ENCODE measurements at places on chromosomes 13 and 19.

- DNase-seq = no peak
Observed at GRCh38 chr19:8216357-8216756, 7.2 kb downstream of the CERS4 start.

GRCh38 chr13:40662866-40663265 lies 3.6 kb downstream of the FOXO1 start:
- no peak for DNase-seq

DNA sequence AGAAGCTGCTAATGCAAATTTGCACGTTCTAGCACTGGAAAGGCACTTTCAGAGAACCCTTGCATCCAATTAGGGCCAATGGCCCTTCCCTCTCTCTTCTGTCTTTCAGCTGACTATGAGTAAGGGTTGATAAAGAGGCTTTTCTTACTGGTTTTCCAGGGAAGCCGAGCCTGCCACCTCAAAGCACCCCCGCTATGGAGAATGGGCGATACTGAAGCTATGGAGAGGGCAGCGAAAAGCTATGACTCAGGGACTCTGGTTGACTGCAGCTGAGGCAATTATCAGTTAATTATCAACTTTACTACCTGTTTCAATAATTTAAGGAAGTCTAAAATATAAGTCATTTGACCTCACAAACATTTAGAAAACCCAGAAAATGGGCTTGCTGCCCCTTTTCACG lies 115.8 kb downstream of the TRPC4 start:
- DNase-seq = no peak

GRCh38 chr13:113670541-113670940 lies 3.5 kb downstream of the GRK1 start:
- no peak for DNase-seq

- no peak for DNase-seq
Observed at GRCh38 chr19:47111006-47111621, 2.5 kb downstream of the ZC3H4 start.

- no peak for DNase-seq
Observed at GRCh38 chr19:45218426-45218825, 26.8 kb downstream of the EXOC3L2 start.

DNA sequence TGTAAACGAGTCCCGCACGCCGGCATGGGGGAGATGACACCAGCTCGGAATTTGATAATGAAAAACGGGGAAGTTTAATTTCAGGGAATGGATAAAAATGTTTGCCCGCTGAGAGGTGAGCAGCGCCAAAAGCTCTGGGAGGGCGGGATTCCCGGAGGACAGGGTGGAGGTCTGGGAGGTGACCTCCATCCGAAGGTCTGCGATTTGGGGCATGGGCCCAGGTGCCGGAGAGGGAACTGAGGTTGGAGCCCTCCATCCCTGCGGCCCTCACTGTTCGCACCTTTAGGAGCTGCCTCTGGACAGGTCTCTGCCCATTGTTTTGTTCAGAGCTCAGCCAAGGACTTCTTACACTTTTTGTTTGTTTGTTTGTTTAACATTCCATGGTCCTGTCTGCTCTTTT lies 129.8 kb downstream of the URI1 start:
- no peak for DNase-seq

DNA sequence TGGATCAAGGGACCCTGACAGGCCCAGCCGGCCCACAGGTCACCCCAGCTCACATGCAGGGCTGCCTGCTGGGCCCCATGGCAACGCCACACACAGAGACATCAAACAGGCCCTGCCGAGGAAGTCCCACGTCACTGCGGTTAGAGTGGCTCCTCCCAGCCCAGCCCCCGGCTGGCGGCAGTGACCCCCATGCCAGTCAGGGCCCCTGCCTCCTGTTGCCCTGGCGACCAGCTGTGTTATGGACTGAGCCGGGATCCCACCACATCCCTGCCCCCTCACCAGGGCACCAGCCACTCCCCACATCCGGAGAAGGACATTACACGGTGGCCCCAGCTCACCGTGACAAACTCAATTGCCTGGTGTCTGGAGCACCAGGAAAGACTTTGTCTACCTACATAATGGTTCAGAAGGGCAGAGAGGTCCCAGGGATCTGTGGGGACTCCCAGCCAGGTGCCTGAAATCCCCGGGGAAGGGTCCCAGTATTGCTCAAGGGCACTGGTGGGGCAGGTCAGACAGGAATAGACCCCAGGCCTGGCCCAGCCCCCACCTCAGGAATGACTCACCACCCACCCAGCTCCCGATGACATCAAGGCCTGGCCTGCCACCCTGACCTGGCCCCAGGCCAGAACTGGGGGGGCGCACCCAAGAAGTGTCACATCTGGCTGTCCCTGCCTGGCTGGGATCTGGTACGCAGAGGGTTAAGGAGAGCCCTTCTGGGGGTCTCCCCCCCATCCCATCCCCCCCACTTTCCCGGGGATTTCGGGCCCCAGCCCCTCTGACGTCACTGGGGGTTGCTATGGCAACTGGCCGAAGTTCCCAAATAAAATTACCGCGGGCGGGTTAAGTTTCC lies 30.2 kb upstream of the NANOS3 start:
- DNase-seq = peak; percentile 88

GRCh38 chr19:9065457-9066014 lies 21.3 kb upstream of the OR1M1 start:
- no peak for DNase-seq

DNA sequence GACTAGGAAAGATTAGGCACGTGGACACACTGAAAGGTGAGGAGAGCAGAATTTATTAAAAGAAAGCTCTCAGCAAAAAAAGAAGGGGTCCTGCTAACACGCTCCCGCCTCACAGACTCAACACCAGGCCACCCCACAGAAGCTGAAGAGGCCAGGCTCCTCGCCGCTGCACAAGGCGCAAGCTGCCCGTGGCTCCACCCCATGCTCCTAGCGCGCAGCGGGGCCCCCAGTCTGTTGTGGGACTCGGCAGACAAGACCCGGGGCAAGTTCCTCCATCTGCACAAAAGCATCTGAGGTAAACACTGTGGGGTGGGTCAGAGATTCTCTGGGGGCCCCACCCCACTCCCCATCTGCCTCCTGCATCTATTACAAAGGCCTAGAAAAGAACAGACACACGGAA lies 1462.4 kb downstream of the EFNB2 start:
- DNase-seq = no peak

- no peak for DNase-seq
Observed at GRCh38 chr19:45913874-45914830, at the start of gene NANOS2. NANOS2 (minus strand) TSS chr19:45914778; CDS start chr19:45914693, 85 bp downstream.

DNA sequence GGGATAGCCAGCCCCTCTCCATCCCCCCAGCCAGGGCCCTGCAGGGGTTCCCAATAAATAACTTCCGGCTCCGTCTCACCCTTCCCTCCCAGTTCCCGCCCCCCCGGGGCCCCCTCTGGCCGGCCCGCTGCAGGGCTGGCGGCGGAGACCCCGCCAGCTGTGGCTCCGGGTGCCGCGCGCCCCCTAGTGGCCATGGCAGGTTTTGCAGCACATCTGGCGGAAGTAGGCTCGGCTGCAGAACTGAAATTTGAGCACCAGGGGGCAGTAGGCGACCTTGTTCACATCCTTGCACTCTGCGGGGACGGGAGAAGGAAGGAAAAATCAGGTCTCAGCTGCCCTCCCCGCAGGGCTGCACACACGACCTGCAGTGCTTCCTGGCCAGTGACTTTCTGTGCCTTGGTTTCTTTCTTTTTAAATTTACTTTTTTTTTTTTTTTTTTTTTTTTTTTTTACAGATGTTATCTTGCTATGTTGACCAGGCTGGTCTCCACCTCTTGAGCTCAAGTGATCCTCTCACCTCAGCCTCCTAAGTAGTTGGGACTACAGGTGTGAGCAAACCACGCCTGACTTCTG lies 3.6 kb upstream of the MYO1F start:
- DNase-seq = peak; percentile 78

GRCh38 chr13:56670563-56670962 lies 470.2 kb upstream of the PRR20A start:
- no peak for DNase-seq

DNA sequence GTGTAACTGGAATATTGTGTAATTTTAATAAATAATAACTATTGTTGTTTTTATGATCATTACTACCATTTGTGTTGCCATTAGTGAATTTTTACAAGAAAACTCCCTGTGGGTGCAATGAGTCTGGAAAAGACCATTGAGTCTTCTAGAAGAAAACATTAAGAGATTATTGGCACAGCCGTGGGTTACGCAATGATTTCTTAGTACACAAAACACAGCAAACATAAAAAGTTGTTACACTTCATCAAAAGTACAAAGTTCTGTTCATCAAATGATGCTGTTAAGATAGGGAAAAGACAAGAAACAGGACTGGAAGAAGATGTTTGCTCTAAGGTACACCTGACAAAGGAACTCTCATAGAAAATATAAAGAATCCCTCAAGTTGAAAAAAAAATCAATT lies 41.6 kb downstream of the ZNF331 start:
- no peak for DNase-seq

DNA sequence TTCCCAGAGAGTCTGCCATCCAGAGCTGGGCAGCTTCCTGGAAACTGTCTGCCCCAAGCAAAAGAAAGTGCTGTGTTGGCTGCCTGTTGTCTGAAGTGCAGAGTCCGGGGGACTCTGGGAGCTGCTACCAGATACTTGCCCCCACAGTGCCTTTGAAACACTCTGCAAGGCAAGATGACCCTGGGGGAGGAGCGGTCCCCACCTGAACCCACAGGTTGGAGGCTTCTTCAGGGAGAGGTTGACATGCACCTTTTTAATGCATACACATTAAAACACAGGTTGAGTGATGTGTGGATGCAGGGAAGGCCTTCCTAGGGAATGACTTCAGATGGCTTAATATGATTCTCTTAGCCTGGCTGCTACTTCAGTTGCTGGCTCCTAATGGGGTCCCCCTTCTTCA lies 479.5 kb downstream of the ZNF536 start:
- DNase-seq = no peak

DNA sequence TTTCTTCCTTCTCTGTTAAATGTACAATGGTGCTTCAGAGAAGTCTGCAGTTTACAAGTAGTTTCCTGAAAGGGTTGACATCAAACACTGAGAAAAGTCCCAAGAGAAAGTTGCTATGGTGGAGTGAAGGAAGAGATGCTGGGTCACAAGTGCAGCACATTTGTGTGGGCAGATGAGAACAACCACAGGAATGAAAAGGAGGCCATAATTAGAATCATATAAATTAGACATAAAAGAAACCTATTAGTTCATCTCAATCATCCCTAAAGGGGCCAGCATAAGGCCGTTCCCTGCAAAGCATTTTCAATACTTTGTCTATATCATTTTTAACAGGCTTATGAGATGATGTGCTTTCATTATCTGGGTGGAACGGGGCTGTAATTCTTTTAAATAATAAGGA lies 359.2 kb downstream of the IRS2 start:
- no peak for DNase-seq

- DNase-seq = peak; percentile 43
Observed at GRCh38 chr19:1862424-1863327, 703 bp downstream of the KLF16 start.

GRCh38 chr19:41926028-41926762 lies 2.1 kb downstream of the ERFL start:
- no peak for DNase-seq

DNA sequence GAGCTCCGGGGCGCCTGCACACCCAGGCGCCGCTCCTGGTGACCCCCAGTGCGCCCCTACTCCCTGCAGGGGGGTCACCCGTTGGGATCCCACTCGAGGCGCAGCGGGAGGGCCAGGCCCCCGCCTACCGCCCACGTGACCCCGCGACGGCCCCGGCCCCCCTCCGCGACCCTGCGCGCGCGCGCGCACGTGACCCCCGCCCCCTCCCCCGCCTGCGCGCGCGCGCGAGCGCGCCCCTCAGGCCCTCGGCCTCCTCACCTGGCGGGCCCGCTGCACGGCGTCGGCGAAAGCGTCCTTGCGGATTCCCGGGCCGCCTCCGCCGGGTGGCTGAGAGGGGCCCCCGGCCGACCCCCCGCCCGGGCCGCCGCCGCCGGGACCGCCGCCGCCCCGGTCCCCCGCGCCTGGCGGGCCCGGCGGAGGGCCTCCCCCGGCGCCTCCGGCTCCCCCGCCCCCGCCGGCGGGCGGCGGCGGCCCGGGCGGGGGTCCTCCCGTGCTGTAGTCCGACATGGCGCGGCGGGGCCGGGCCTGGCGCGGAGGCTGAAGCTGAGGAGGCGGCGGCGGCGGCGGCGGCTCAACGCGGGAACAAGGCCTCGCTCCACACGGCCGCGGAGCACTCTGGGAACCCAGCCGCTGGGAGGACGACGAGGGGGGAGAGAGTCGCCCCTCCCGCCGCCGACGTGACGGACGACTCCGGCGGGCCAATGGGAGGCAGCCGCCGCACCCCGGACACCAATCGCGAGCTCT lies at the start of gene KHSRP:
TSS of gene KHSRP (minus strand) at position 617 of the 744 bp plus-strand sequence. CDS start at position 507, 110 bp downstream.
- DNase-seq = peak; percentile 34

- DNase-seq = no peak
Observed at GRCh38 chr13:110347535-110348308, 40.6 kb downstream of the COL4A2 start.

- no peak for DNase-seq
Observed at GRCh38 chr13:114268344-114269280, 12.8 kb upstream of the UPF3A start.

DNA sequence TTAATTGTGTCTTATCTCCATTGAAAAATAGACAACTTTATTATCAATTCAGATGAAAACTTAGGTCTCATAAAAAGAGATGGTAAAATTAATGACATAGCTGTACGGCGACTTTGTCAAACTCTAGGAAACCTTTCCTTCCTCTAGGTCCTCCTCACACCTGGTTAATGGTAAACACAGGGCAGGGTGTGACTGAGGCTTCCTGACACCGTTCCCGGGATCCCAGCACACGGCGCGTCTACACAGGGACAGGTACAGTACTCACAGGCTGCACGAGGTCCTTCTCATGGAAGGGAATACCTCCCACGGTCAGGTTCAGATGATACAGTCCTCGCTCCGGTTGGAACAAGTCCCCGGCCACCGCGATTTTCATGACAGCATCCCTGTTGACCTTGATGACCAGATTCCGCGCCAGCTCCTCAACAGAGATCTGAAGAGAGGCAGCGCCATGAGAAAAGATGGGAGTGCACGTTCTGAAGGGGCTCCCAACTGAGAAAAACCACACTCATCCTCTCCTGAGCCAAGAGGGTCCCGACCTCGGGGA lies 35.5 kb downstream of the GAS6 start:
- DNase-seq = no peak

GRCh38 chr13:25707726-25708125 lies 336.0 kb downstream of the ATP8A2 start:
- no peak for DNase-seq

GRCh38 chr13:44908712-44909111 lies 80.6 kb downstream of the NUFIP1 start:
- DNase-seq = no peak

- DNase-seq = no peak
Observed at GRCh38 chr19:33301900-33302174, 497 bp downstream of the CEBPA start.

DNA sequence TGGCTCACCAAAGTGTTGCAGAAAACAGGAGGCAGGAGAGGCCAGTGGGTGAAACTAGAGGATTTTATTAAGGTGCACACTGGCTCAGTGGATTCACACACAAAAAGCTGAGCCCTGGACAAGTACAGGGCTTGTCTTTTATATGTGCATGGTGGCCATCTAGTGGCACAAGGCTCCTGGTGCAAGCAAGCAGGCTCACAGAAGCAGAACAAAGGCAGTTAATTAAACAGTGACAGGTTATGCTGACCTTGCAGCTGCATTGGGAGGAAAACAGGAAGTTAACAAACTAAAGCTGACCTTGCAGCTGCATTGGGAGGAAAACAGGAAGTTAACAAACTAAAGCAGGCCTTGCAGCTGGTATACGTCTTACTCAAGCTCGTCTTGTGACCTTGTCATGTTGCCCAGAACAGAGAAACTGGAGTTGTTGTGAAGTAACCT lies 65.3 kb upstream of the ZNF681 start:
- DNase-seq = no peak

All from activated T-helper 1 cell treated with anti-CD3 and anti-CD28 coated beads, Interleukin-2, amount 50 U/mL, for 16 hours (primary cell).